ENCODE measurements at places on chromosomes 4 and X. TPM values are rescaled to one million over a fixed set of nuclear protein-coding genes. Genes with fewer than 3 reads are reported as not detected.

The UGT8 gene
- total RNA-seq = 0.14 TPM

The SRPK3 gene
- total RNA-seq = 0.40 TPM

The DUSP21 gene
- total RNA-seq = not detected

The FABP2 gene
- total RNA-seq = not detected

The NDST3 gene
- total RNA-seq = not detected

The SPIN2A gene
- total RNA-seq = 0.76 TPM

The P2RY4 gene
- total RNA-seq = not detected

The STOX2 gene
- 0.02 TPM for total RNA-seq

The PAGE5 gene
- not detected for total RNA-seq

The AWAT1 gene
- total RNA-seq = not detected

The TCP11X2 gene
- not detected for total RNA-seq

The MRFAP1L1 gene
- total RNA-seq = 42.0 TPM

The ENPEP gene
- not detected for total RNA-seq

The MAGEB17 gene
- not detected for total RNA-seq

The CLDN22 gene
- total RNA-seq = not detected

The CT45A8 gene
- total RNA-seq = not detected

The LRP2BP gene
- total RNA-seq = 0.32 TPM

The CPE gene
- 8.1 TPM for total RNA-seq

The KCTD8 gene
- total RNA-seq = 0.80 TPM

The CFAP99 gene
- 0.12 TPM for total RNA-seq

The VCX2 gene
- not detected for total RNA-seq

The GAB1 gene
- 41.8 TPM for total RNA-seq

The NAA11 gene
- not detected for total RNA-seq

The DIPK2B gene
- 74.8 TPM for total RNA-seq

The PPP4R3C gene
- total RNA-seq = not detected

The DGKK gene
- total RNA-seq = not detected

The GSX2 gene
- total RNA-seq = not detected

The HSFX2 gene
- 0.55 TPM for total RNA-seq

The CLOCK gene
- total RNA-seq = 23.8 TPM

The AASDH gene
- 6.9 TPM for total RNA-seq

The SMARCA1 gene
- 29.3 TPM for total RNA-seq

The USP9X gene
- total RNA-seq = 66.8 TPM

The MTMR8 gene
- total RNA-seq = 1.1 TPM

The APBB2 gene
- 162 TPM for total RNA-seq

The CENPVL1 gene
- not detected for total RNA-seq

The KLKB1 gene
- not detected for total RNA-seq
